NCI-H748 treated with DMSO at 0.1 percent for 48 hours (cell line): ENCODE measurements at places on chromosomes 1 and 21.

DNA sequence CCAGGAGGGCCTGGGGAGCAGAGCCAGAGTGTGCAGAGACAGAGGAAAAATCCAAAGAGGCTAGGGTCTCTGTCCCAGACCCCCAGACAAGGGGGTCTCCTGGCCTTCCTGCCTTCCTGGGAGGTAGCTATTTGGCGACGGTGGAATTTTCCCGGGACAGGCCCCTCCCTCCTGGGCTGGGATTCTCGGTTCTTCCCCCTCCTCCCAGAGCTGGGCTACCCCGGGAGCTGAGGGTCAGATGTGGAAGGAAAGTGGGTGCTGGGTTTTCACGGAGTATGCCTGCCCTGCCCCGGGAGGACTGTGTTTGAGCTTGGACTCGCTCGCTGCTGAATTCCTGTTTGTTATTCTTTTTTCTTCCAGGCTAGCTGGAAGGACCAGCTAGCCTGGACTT is 759 bp downstream of the AMPD2 start:
- DNase-seq = peak; percentile 43

DNA sequence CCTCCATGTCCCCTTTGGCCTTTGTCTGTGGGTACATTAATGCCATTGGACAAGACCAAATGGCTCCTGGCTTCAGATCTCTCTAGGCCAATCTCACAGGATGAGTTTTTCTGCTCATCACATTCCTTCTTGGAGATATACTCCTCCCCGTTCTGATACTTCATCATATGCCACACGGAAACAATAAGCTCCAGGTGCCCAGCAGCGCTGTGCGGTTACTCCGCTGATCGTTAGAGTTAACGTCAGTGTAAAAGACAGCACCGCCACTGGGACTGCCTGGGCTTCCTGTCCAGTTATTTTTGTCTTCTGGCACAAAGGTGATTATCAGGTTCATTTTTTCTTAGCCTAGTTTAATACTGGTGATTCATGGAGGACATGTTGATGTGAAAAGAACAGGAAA is 22.5 kb downstream of the CACHD1 start:
- no peak for DNase-seq

DNA sequence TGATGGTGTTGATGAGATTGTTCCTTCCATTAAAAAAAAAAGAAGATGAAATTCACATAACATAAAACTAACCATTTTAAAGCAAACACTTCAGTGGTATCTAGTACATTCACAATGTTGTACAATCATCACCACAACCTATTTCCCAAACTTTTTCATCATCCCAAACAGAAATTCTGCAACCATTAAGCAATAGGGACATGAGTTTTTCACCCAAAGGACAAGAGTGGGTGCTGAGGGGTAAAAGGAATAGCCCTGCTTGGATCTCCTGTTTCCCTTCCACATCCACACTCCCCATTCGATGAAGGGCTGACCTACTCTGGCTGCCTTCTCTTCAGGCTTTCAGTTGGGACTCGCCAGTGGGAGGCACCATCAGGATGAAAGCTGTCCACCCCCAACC is 59.3 kb downstream of the SLC9A1 start:
- DNase-seq = no peak

- no peak for DNase-seq
Measured at GRCh38 chr1:46526013-46526690, 25.3 kb downstream of the KNCN start.

GRCh38 chr1:42841010-42841409 is 5.4 kb upstream of the ZNF691 start:
- no peak for DNase-seq

DNA sequence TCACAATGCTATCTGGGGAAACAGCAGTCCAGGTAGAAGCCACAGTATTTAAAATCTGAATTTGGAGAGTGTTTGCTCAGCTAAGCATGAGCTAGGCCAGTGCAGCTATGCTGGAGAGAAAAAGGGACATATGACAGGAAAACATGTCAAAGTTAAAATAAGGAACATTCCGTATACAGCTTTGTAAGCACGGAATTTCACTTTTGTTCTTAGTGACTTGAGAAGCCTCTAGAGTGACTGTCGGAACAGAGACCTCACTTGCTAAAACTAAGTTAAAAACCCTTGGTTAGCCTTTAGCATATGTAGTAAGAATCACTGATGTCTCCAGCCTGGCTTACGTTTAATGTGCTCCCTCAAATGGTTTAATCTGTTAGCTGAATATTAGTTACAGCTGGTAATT is 661.7 kb downstream of the KCNT2 start:
- no peak for DNase-seq

DNA sequence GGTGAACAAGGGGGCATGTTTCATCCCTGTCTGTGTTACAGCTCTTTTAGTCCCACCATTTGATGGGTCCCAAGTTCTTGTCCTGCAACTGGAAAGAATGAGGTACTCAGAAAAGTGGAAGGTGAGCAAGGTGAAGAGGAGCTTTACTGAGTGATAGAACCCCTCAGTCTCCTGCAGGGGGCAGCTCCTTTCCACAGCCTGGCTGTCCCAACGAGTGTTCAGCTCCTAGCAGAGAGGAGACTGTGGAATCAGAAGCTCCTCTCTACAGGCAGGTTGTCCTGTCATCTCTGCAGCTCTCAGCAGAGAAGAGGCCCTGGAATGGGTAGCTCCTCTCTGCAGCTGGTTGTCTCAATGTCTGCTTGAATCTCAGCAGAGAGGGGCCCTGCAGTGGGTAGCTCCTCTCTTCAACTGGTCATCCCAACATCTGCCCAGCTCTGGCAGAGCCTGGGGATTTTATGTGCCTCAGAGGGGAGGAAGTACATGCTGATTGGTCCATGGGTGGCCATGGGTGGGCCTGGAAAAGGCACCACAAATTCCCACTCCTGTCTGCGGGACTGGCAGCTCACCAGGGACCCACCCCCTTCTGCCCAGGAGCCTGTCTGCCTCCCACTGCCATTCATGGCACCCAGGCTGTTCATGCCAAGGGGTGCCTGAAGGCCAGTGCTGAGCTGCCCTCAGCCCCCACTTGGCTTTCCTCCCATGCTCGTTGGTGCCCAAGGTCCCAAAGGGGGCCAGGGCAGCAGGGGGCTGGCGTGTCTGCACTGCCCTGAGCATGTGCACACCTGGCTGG is 25.7 kb downstream of the LDLRAD1 start:
- no peak for DNase-seq

DNA sequence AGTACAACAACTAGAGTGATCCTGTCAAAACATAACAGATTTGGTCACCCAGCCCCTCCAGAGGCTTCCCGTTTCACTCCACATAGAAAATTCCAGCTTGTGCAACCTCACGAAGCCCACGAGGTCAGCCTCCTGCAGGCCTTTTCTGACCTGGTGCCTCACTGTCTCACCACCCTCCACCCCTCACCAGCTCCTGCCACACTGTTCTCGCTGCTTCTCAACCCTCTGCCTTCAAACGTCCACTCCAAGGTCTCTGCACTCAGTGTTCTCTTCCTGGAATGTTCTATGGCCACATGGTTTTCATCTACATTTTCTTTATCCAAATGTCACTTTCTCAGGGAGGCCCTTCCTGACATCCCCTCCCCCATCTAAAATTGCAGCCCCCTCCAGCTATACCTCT is 178.9 kb downstream of the DHRS3 start:
- no peak for DNase-seq

GRCh38 chr1:165137551-165138316 is 218.8 kb downstream of the LMX1A start:
- DNase-seq = no peak

DNA sequence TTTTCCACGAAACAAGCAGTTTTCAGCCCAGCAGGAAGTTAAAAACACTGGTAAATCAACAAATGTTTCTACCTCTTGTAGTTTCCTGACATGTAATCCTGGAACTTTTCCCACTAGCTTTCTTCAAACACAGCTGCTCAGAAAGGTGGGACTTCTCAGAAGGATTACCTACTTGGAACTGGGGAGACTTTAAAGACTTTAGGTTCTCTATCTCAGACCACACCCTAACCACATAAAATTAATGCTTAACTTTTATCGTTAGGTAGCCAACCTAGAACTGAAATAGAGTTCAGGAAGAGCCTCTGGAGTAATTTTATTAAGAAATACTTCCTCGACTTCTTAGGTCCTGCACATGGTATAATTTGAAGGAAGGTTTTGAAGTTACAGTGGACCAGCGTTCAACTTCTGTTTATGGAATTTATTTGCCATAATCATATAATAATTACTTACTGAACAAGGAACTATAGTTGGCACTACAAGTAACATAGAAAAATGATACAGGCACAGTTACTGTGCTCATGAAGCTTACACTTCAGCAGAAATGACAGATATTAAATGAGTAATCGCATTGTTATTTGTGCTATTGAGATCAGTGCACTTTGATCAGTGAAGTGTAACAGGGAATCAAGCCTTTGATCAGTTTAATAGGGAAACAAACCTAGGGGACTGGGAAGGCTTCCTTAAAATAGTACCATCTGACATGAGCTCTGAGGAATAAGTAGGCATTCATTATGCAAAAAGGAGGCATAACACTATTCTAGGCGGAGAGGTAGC is at the start of gene BCL2L15:
Gene BCL2L15 (minus strand): TSS at position 180 of the 774 bp plus-strand sequence. CDS start 206 bp downstream, outside the sequence.
- no peak for DNase-seq

DNA sequence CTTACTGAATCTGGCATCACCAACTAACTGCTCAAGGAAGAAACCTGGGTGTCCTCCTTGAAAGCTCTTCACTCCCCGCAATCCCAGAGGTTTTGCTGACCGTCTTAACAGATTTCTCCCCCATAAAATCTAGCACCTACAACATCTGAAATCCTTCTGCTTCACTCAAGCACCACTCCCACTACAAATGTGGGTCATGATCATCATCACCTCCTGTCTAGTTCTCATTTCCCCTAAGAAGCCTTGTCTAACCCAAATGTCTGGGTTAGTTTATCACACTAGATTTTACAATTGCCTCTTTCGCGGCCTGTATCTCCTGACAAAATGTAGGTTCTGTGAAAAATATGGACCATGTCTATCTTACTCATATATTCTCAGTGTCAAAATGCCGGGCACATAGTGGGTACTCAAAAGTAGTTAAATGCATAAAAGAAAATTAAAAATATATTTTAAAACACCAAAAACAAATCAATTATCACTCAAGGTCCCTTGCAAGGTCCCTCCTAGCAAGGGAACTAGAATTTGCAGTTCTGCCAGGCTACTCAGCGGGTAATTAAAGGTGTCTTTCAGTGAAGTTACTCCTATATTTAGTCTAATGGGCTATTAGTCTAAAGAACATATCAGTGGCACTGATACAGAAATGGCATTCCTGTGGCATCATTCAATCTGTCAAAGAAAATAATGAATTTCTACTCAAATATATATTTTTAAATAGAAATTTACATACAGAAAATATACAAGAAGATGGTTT is 19.6 kb downstream of the C21orf91 start:
- DNase-seq = no peak

DNA sequence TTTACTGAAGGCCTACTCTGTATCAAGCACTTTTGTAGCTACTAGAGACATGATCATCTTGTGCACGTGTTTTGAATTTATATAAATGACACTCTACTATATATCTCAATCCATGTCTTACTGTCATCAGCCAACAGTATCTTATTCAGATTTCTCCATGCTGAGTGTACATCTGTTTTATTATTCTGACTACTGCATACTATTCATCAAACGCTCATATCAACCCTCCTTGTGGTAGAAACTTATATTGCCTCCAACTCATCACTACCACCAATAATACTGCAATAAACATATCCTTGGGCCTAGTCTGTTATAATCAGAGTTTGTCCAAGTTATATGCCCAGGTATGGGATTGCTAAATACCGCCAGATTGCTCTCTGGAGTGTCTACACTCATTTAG is 81.6 kb upstream of the IRF2BP2 start:
- no peak for DNase-seq

DNA sequence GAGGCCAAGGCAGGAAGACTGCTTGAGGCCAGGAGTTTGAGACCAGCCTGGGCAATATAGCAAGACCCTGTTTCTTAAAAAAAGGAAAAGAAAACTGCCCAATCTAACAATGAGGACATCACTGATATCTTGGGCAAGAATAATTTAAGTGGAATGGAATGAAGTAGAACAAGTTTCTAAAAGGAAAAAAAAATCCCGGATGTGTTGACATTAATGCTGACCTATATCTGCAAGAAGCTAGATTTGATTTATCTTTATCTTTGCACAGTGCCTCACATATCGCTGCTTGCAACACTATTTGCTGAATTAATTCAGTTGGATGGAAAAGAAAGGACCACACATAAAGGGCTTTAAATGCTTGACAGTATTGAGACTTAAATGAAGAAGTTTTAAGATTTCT is 27.8 kb downstream of the DIPK1A start:
- no peak for DNase-seq

DNA sequence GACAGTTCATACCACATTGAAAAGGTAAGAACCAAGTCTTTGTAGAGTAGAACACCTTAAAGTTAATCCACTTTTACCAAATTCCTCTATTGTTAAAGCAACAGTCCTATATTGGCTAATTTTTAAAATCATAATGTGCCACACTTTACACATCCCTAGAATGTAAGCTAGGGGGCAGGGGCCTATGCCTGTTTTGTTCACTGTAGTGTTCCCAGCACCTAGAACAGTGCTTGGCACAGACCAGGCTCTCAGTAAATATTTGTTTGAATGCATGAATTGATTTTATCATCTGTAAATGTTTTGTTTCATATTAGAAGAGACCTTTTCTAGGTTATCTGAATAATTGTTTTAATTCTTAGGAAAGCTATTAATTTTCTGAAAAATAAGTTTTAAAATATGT is 9.1 kb downstream of the SMAP2 start:
- DNase-seq = no peak

DNA sequence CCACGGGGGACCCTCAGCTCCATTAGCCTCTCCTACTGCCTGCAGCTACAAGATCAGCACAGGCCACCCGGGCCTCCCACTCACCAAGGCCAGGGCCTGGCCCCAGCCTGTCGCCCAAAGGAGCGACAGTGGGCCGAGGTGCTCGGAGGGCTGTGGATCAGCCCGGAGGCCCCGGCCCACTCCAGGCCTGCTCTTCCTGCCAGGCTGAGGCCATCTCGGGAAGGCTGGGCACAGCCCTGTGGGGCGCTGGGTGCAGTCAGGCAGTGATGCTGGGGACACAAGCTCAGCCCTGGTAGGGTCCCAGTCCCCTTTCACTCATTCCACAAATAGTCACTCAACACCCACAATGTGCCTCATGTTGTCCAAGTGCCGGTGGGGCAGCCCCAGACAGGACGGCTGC is 58.8 kb downstream of the CASZ1 start:
- no peak for DNase-seq

DNA sequence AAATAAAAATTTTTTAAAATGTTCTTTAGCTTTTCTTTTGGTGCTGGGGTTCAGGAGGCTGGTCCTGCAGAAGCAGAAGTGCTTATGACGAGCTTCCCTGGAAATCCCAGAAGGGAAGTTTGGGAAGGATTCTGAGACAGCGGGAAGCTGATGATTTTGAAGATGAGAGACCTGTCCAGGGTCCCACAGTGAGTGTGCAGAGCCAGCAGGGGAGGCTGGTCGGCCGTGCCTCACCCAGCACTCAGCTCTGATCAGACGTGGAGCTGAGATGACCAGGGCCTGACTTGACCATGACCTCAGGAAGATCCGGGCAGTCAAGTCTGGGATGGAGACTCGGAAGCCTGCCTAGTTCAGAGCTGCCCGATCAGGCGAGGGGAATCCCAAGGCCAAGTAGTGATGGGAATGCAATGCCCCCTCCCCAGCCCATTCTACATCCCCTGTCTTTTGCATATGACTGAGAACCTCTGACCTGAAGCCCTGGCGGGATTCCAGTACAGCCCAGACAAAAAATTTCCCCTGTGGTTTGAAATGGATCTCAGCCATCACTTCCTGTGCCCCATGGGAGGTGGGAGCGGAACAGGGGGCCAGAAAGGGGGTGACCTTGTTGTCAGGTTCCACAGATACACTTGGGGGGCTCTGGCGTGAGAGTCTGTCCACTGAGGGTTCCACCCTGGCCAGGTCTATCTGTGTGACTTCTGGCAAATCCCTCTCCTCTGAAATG is 96.8 kb upstream of the RUNX3 start:
- DNase-seq = no peak
